Breast epithelium (tissue), 4 donors: ENCODE measurements at places on chromosomes 7 and 10. TPM values are rescaled to one million over a fixed set of nuclear protein-coding genes. Genes with fewer than 3 reads are reported as not detected.

The GDF10 gene
- 2.0 TPM for total RNA-seq

The C7orf57 gene
- total RNA-seq, result not detected

The PIK3AP1 gene
- total RNA-seq, result 14.2 TPM

The SPDYE16 gene
- not detected for total RNA-seq

The IFIT3 gene
- total RNA-seq, result 9.5 TPM

The CPN1 gene
- total RNA-seq, result not detected
